Tibial artery (tissue), 4 donors: ENCODE measurements at places on chromosomes 1 and 21.

DNA sequence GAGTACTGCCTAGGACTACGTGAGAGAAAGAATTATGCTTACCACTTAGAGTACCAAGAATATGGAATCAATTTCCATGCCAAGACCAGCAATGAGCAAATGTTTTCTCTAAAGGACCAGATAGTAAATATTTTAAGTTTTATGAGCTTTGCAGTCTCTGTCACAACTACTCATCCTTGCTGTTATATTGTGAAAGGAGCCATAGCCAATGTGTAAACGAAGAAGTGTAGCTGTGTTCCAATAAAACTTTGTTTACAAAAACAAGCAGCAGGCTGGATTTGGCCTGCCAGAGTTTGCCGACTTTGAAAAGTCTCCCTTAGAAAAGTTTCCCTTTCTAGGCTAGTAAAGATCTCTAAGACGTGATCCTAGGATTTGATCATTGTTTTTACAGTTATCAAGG is 128.8 kb downstream of the PDE4B start:
- no peak for DNase-seq
- H3K4me3 ChIP-seq, result no peak overlapping the region
- no peaks in the 10 kb centered on the region for H3K27me3 ChIP-seq
- no peaks in the 10 kb centered on the region for H3K36me3 ChIP-seq
- H3K27ac ChIP-seq, result no peak overlapping the region

DNA sequence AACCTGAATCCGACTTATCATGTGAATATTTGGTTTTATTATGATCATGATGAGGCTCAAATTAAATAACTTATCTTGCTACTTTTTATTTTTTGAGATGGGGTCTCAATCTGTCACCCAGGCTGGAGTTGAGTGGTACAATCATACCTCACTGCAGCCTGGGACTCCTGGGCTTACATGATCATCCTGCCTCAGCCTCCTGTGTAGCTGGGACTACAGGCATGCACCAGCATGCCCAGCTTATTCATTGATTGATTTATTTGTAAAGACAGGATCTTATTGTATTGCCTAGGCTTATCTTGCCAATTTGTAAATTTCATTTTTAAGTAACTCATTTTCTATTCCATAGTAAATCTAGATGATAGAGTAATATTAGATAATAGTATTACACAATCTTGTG is 84.3 kb downstream of the COL11A1 start:
- DNase-seq, result no peak
- H3K27ac ChIP-seq, result no peak overlapping the region
- H3K36me3 ChIP-seq, result no peaks in the 10 kb centered on the region
- no peaks in the 10 kb centered on the region for H3K4me1 ChIP-seq
- H3K4me3 ChIP-seq, result no peak overlapping the region

- no peak overlapping the region for H3K27ac ChIP-seq
- no peaks in the 10 kb centered on the region for H3K27me3 ChIP-seq
- no peaks in the 10 kb centered on the region for H3K36me3 ChIP-seq
- no peak overlapping the region for H3K4me3 ChIP-seq
- DNase-seq, result no peak
Observed at GRCh38 chr1:199522338-199522737, 505.2 kb upstream of the NR5A2 start.

DNA sequence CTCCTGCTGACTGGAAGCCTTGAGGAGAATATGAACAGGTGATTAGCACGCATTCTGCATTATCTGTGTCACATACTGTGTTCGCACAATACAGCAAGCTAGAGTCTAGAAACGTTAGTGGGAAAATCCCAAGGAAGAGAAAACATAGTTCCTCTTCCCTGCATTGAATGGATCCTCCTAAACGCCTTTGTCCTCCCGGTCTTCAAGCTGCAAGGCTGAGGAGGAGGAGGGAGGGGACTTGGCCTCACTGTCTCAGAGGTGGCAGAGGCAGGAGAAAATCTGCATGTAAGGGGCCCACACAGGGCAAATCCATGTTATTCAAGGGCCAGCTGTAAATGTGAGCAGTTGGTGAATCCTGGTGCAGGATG is 34.4 kb downstream of the WNT9A start:
- DNase-seq, result no peak
- H3K4me1 ChIP-seq, result no peaks in the 10 kb centered on the region
- no peak overlapping the region for H3K4me3 ChIP-seq
- peaks cover 29% of the 10 kb centered on the region for H3K27me3 ChIP-seq
- no peaks in the 10 kb centered on the region for H3K36me3 ChIP-seq
- no peak overlapping the region for H3K27ac ChIP-seq

DNA sequence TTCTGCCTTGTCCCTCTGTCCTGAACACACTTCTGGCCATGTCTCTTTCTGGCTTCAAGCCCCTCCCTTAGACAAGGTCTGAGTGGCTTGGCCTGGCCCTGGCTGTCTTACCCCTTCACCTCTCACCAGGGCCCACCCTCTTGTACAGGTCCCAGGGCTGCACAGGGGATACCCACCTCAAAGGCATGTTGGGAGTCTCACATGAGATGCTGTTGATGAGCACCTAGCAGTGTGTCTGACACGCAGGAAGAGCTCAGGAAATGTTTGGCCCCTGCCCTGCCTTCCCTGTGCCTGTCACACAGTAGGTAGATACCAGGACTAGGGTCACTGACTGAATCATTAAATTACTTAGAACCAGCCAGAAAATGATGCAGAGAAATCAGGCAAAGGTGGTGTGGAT is 16.6 kb downstream of the ZNF362 start:
- no peak overlapping the region for H3K4me3 ChIP-seq
- H3K36me3 ChIP-seq, result peaks cover 16% of the 10 kb centered on the region

DNA sequence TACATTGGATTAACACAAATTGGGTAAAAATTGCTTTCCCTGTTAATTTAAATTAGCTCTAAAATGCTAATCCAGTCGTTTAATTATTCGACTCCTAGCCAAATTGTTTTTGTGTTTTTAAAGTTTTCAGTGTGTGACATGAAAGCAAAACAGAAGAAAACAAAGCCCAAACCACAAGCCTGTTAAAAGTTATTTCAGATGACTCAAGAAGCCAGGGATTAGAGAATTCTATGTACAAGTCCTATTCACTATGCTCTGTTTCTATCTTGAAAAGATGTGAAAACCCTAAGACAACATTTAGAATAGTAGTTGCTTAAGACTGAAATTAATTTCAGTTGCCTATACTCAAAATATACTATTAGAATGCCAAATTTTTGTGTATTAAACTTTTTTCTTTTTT is 294.8 kb upstream of the ADAMTS5 start:
- no peaks in the 10 kb centered on the region for H3K27me3 ChIP-seq
- no peak for DNase-seq
- H3K36me3 ChIP-seq, result no peaks in the 10 kb centered on the region
- no peak overlapping the region for H3K27ac ChIP-seq
- no peak overlapping the region for H3K4me3 ChIP-seq
